HEK293T (cell line): ENCODE measurements at places on chromosomes 5 and 9.
A peak's percentile ranks its signal among the peaks of the same experiment; 100 is the strongest.

- no peak for DNase-seq
Measured at GRCh38 chr5:122259995-122260394, 52.0 kb upstream of the SNCAIP start.

DNA sequence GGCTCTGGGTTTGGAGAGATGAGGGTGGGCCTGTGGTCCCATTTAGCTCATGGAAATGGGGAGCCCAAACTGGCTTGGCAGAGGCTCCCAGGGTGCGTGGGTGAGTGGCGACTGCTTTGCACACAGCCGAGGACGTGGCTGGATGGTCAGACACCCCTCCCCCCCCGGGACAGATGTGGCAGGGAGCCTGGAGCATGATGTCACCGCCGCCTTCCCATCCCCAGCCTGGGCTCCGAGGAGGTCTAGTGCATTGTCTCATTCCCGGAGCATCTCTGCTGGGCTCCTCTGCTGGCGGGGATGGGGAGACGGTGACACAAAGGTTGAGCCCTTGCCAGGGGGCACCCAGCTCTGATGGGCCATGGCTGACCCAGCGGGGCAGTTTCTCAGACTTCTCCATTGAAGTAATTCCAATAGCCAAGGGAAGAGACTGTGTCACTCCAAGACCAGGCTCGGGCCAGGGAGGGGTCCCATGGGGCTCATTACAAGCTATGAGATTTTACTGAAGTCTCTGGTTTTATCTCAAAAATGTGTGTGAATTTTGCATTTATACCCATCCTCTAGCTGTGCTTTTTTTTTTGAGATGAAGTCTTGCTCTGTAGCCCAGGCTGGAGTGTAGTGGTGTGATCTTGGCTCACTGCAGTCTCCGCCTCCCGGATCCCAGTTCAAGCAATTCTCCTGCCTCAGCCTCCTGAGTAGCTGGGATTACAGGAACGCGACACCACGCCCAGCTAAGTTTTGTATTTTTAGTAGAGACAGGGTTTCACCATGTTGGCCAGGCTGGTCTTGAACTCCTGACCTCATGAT lies 36.1 kb downstream of the HMCN2 start:
- no peak for DNase-seq

DNA sequence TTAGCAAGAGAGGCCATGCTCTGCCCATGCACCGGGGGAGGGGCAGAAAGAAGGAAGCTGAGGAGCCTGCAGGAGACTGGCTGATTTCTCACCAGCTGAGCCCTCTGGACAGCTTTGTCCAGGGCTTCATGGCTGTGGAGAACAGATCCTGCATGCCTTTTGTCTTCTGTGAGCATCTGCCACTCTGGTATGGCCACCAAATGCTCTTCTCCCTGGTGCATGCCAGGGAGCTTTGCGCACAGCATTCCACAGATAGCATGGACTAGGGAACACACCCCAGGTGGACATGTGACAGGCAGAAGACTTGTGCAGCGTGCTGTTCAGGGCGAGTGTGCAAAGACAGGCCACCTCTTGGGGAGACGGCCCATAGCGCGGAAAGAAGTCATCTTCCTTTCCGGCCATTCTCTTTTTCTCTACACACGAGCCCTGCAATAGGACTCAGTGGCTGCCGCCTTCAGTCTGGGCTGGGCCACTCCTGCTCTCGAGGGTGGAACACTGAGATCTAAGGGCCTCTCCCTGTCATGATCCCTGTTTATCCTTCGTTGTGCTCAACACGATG lies 56.7 kb downstream of the GADD45G start:
- no peak for DNase-seq

DNA sequence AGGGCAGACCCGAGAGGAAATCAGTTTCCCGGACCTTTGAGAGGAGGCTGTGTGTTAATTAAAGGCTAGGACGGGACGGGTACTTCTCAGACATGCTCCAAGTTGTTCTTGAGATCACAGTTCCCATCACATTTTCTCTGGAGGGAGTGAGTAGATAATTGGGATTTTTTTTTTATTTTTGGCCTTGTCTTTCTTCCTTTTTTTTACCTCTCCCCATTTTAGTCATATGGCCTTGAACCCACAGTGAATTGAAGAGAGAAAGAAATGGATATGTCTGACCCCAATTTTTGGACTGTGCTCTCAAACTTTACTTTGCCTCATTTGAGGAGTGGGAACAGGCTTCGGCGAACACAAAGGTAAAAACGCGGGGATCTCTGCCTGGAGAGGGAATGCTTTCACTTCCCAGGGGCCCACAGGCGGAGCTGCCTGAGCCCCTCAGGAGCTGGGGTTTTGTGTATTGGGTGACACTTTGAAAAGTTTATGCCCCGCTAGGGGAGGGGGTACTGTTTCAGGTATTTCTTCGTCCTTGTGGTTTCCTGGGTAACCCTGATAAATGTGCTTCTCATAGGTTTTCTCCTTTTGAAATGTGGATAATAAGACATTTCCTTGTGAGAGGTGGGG lies 191.8 kb downstream of the CD180 start:
- DNase-seq: no peak

DNA sequence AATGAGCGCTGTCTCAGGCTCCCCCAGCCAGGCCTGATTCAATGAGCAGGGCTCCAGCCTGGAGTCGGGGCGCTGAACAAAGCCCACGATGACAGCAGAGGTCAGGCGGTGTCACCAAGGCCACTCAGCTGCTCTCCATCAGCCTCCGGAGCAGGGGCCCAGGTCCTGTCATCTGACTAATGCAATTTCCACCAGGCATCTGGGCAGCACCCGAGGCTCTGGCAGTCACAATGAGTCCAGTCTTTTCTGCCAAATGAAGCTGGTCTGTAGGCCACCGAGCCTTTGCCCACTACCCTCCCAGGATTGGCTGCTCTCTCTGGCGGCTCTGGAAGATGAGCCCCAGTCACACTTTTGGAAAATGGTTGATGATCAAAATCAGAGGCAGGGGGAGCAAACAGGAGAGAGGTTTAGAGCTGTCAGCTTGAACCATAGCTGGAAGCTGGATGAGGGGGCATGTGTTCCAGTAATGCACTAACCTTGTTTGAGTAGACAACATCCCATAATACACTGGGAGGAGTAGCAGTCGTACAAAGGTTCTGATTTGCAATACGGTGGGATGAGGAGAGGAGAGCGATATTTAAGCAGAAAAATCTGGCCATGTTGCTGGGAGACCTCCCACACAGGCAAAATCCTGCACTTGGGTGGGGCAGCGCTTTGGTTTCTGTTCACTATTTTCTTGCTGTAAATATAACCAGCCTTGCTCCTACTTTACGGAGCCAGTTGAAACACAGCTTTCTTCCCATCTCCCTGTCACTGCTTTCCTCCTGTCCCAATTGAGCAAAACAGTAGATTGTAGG lies 306.4 kb upstream of the PANK3 start:
- no peak for DNase-seq

DNA sequence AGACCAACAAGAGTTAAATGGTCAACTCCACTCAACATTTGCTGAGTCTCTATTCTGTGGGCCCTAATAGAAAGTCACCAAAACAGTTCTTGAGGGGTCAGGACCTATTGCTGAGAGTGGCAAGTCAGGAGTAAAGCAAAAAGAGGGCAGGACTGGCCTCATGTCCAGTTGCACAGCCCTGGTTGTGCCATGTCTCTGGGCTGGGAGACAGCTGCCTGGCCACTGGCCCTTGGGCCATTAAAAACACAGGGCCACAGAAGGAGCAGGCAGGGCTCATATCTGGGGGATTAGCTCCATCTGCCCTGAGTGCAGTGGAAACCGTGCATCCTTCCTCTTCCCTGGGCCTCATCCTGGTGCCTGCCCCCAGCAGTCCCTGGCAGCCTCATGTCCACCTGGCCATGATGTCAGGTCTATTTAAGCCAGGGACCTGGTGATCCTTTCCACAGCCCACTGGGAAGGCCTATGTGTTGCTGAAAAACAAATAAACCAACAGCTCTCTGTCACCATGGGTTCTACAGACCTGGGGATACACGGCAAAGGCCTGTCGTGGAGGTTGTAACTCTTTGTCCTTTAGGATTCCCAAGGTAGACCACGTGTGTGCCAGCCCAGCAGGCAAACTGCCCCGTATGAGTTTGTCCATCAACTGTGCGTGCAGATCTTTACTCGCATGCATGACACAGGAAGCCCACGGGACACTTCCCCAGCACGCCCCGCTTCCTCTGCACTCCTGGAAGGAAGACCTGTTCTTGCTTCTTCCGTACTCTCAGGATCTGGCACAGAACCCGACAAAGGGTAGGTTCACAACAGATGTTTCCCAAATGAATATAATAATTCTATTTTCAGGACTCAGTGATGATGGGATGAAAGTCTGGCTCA lies 148.8 kb downstream of the MTX3 start:
- no peak for DNase-seq

DNA sequence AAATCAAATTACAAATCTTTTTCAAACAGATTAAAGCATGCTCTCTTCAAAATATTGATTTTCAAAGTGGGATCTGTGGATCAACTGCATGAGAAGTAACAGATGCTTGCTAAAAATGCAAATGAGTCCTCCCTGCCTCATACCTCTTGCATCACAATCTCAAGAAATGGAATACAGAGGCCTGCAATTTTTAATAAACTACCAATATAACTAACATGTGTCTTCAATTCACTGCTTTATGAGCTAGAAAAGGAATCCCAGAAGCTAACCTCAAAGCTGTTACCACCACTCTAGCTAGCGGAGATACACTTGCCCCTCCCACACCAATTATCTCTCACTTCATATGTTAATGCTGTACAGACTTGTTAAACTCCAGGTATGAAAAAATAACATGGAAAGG lies 9.6 kb downstream of the OR13C5 start:
- no peak for DNase-seq

DNA sequence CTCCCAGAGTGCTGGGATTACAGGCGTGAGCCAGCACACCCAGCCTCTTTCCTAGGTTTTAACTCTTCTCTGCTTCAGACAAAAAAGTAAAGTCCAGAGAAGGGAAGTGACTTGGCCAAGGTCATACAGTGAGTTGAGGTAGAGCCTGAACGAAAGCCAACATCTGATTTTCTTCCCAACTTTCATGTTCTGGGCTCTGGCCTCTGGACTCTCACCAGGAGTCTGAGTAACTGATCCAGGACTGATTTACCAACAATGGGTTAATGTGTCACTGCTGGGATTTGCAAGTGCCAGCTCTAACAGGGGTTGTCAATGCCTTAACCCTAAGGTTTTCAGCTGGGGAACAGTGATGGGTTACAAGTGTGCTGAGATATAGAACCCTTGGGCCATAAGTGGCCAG lies 32.2 kb upstream of the LARP1 start:
- DNase-seq: no peak

GRCh38 chr5:72347801-72348308 lies 27.7 kb downstream of the PTCD2 start:
- no peak for DNase-seq

DNA sequence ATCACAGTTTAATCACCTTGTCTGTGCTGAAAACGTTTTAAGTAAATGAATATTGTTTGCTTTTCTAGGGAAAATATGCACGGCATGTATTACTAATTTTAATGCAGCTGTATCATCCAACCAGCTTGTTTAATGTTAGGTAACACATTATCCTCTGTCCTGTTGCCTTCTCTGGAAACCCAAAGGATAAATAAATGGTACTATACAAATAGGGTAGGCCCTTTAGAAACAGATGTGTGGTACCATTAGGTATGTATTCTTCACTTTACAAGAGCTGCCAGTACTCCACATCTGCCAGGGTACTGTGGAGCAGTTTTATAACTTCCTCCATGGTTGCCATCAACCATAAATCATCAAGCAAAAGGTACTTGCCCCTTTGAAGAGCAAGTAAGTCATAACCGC lies 42.9 kb downstream of the FAF2 start:
- no peak for DNase-seq

DNA sequence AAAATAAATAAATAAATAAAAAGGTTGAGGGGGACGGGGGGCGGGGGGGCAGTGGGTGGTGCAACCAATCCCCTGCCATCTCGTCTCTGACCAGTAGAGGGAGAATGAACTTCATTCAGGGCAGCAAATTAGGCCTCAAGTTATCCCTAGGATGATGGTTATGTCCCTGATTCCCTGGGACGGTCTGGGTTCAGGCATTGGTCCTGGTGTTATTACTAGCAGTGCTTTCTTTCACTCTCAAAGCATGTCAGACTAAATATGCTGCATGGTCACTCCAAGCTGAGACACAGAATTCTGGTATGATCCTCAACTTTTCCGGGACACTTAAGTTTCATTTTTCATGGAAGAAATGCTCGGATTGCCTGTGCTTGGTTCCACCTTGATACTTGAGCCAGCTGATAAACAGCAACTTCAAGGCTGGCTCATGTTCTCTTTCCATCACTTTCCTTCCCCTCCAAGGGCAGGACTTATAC lies 59.4 kb downstream of the DAP start:
- peak; percentile 57 for DNase-seq

DNA sequence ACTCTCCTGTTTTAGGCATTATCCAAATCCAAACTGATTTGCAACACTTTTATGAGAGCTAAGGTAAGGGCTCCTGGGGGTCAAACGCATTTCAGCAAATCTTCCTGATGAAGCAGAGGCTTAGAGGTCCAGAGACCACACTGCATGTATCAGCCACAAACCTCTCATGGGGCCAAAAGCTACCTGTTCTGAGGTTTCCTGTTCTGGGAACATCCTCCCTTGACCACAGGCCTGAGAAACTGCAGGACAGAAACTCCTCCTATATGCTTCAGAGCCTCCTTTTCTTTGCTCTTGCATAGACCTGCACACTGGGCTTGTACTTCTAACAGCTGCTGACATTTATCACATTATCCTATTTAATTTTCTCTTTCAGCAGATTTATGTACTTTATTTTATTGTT lies 92.6 kb downstream of the OR2K2 start:
- DNase-seq: no peak

DNA sequence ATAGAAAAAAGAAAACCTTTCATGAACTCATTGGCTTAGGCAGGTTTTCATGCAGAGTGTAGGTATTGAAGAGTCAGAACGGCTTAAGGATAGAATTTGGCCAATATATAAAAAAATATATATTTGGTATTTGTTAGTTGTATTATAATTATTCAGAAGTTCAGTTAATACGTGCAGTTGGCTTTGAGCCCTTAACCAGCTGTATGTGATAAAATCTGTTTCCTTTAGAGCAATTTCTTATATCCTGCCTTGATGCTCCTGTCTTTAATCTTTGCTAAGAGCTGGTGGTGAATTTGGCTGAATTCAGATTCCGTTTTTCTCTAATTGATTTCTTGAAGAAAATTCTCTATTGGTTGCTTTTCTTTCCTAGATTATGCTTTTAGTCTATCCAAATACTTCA lies 3.7 kb downstream of the ANXA1 start:
- no peak for DNase-seq
